Astrocyte (in vitro differentiated cells and primary cell): ENCODE measurements at places on chromosomes 3 and 15. TPM values are rescaled to one million over a fixed set of nuclear protein-coding genes. Genes with fewer than 3 reads are reported as not detected.

The ELL3 gene
- total RNA-seq: 3.2 and 3.8 TPM in 2 replicates

- H3K4me3 ChIP-seq: no peak overlapping the region
- H3K27me3 ChIP-seq: no peaks in the 10 kb centered on the region
- peaks cover 10% of the 10 kb centered on the region for H3K4me1 ChIP-seq
- no peak overlapping the region for H3K27ac ChIP-seq
Observed at GRCh38 chr3:14231145-14231990, 52.8 kb downstream of the LSM3 start.

The HIGD2B gene
- not detected in 2 replicates for total RNA-seq

- H3K27me3 ChIP-seq: no peaks in the 10 kb centered on the region
- no peaks in the 10 kb centered on the region for H3K36me3 ChIP-seq
- no peak overlapping the region for H3K27ac ChIP-seq
- peaks cover 5% of the 10 kb centered on the region for H3K4me1 ChIP-seq
Observed at GRCh38 chr3:108488631-108489030, 21.8 kb downstream of the MYH15 start.

DNA sequence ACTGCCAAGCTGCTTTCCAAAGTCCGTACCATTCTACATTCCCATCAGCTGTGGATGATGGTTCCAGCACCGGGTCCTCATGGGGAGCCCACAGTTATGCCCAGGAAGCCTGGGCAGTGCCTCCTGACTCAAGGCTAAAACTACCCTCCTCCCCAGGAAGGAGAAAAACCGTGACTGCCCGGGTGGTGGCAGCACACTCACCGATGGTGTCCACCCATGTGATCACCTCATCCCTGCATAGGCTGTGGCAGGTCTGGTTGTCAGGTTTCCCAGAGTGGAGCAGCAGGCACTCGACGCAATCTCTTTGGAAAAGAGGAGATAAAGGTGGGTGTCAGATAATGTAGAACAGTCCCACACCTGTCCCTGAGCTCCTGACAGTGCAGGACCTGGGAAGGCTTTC is 38.6 kb downstream of the UMPS start:
- H3K27me3 ChIP-seq: no peaks in the 10 kb centered on the region
- H3K36me3 ChIP-seq: peaks cover 18% of the 10 kb centered on the region
- no peak overlapping the region for H3K27ac ChIP-seq
- peaks cover 18% of the 10 kb centered on the region for H3K4me1 ChIP-seq
- no peak for DNase-seq
- H3K4me3 ChIP-seq: no peak overlapping the region

DNA sequence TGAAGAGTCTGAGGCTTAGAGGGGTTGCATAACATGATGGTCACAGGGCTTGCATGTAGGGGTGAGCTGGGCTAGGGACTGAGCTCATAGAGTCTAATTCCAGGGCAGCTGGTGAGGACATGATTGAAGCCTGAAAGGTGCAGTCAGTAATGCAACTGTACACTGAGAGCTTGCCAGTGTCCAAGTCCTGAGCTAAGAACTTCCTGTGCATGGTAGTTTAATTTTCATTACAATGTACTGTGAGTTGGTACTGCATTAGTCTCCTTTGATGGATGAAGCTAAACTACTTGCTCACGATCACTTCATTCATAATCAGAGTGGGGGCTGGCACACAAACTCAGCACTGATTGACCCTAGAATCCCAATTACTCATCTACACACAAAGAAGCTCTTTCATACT is 156.4 kb upstream of the CRBN start:
- no peak overlapping the region for H3K27ac ChIP-seq
- H3K4me1 ChIP-seq: no peaks in the 10 kb centered on the region
- DNase-seq: no peak
- no peaks in the 10 kb centered on the region for H3K36me3 ChIP-seq

- DNase-seq: no peak
- H3K27me3 ChIP-seq: no peaks in the 10 kb centered on the region
- no peak overlapping the region for H3K4me3 ChIP-seq
Observed at GRCh38 chr15:58746174-58746573, 3.3 kb downstream of the ADAM10 start.

DNA sequence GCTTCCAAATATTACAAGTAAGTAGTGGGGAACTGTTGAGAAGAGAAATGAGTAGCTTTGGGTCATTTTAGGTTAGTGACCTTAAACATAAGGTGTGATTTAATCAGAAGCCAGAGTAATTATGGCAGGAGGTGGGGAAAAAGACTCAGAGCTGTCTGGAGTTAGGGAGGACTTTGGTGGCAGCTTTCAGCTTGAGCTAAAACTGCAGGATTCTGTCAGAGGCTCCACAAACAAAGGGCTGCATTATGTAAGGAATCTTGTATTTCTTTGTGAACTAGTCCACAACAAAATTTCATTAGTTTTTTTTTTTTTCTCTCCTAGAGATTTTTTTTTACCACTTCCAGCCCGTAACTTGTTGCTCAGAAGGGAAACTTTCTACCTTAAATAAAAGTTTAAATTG is 345.3 kb downstream of the TIGIT start:
- H3K27ac ChIP-seq: no peak overlapping the region
- no peaks in the 10 kb centered on the region for H3K4me1 ChIP-seq
- no peak for DNase-seq
- H3K27me3 ChIP-seq: no peaks in the 10 kb centered on the region
- no peak overlapping the region for H3K4me3 ChIP-seq

DNA sequence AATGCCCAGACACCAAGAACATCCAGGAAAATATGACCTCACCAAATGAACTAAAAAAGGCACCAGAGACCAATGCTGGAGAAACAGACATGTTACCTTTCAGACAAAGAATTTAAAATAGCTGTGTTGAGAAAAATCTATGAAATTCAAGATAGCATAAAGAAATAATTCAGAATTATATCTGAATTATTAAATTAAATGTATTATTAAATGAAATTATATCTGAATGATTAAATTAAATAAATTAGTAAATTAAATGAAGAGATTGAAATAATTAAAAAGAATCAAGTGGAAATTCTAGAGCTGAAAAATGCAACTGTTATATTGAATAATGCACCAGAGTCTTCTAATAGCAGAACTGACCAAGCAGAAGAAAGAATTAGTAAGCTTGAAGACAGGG is 279.2 kb upstream of the SATB1 start:
- no peaks in the 10 kb centered on the region for H3K4me1 ChIP-seq
- no peaks in the 10 kb centered on the region for H3K36me3 ChIP-seq
- H3K27ac ChIP-seq: no peak overlapping the region
- H3K27me3 ChIP-seq: no peaks in the 10 kb centered on the region
- DNase-seq: no peak

DNA sequence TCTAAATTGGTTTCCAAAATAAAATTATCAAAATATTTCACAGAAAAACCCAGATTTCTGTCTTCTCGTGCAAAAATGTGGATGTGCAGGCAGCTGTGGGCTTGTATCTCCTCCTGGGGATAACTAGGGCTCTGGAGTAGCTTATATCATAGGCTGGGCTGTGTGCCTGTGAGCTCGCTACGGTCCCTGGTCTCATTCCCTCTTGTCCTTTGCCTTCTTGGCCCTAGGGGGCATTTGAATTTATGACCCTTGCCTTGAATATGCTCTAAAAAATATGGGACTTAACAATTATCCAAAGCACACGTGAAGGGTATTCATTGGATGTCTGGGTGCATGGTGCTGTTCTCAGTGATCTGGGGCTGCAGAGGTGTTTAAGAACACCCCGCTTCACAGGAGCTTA is 132.6 kb downstream of the PDZRN3 start:
- no peaks in the 10 kb centered on the region for H3K36me3 ChIP-seq
- no peak overlapping the region for H3K4me3 ChIP-seq
- DNase-seq: no peak
- H3K27ac ChIP-seq: no peak overlapping the region

DNA sequence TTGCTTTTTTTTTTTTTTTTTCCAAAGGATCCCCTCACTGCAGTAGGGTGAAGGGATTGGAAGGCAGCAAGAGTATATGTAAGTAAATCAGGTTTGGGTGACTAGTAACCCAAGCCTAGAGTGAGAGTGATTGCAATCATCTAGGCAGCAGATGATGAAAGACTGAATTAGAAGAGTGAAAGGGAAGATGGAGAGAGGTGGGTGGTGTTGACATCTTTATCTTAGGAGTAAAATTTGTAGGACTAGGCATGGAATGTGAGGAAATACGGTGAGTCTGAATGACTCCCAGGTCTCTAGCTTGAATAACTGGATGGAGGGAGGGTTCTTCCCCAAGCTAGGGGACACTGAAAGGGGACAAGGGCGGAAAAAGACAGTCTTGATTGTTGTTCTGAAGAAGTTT is 63.4 kb downstream of the TPRG1 start:
- no peak overlapping the region for H3K27ac ChIP-seq
- H3K4me1 ChIP-seq: no peaks in the 10 kb centered on the region
- DNase-seq: no peak
- no peak overlapping the region for H3K4me3 ChIP-seq

DNA sequence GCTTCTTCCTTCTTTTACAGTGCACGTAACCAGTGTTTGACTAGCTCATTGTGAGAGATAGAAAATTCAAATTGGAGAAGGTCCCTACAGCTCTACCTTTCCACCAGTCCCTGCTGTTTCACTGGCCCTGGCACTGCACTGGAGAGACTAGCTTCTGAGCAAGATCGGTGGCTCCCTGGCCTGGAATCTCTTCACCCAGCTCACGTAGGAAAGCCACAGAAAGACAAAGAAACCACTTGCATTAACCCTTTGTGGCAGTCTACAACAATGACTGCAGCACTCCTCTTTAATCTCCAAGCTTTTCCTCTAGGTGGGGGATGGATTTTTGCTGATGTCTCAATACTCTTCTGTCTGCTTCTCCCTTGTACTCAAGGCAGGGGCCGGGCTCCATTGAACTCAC is 155.9 kb downstream of the PEX5L start:
- H3K27ac ChIP-seq: no peak overlapping the region
- no peak overlapping the region for H3K4me3 ChIP-seq
- peaks cover 3% of the 10 kb centered on the region for H3K27me3 ChIP-seq
- no peak for DNase-seq

- no peak overlapping the region for H3K27ac ChIP-seq
- no peaks in the 10 kb centered on the region for H3K4me1 ChIP-seq
Observed at GRCh38 chr15:81014446-81015093, 13.8 kb downstream of the TLNRD1 start.

DNA sequence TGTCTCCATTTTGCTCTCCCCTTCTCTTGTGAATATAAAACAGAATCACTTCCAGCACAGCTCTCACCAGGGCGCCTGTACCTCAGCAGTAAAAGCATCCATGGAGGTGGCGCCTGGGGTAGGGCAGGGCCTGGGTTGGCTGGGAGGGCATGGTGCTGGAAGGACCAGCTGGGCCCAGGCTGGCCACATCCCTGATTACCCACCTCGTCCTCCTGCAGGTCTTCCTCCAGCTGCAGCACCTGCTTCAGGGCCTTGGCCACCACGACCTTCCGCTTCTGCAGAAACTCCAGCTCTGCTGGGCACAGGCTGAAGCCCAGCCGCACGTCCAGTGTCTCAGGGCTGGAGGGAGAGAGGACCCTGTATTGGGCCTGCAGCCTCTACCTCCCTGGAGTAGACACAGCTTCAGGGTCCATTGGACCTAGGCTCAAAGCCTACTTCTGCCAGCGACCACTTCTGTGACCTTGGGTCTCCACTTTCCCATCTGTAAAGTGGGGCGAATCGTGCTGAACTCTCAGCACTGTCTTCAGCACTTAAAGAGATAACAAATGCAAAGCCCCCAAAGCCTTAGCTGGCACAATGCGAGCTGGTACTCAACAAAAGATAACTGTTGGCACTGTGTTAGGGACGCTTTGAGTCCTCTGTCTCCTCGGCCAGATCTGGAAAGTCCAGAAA is 23.8 kb downstream of the PLA2G4E start:
- H3K4me3 ChIP-seq: no peak overlapping the region
- no peak for DNase-seq
- no peak overlapping the region for H3K27ac ChIP-seq
- no peaks in the 10 kb centered on the region for H3K36me3 ChIP-seq

GRCh38 chr15:62452667-62453066 is 287.6 kb upstream of the C2CD4B start:
- H3K4me3 ChIP-seq: no peak overlapping the region
- H3K27ac ChIP-seq: no peak overlapping the region
- no peaks in the 10 kb centered on the region for H3K27me3 ChIP-seq
- H3K4me1 ChIP-seq: peaks cover 40% of the 10 kb centered on the region
- no peak for DNase-seq

DNA sequence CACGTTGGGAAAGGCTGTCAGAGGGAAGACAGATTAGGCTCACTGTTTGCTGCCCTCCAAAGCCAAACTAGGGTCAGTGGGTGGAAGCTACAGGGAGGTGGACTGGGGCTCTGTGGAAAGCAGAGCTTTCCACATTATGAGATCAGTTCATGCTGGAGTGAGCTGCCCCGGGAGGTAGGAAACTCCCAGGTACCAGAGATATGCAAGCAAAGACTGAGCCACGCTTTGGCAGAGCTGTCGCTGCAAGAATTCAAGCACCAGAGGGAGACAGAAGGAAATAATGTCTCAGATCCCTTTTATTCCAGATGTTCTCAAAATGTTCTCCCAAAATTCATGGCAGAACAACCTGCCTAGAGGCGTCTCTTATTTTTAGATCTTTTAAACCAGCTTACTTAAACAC is 286.6 kb downstream of the WDR72 start:
- no peak overlapping the region for H3K27ac ChIP-seq
- no peaks in the 10 kb centered on the region for H3K27me3 ChIP-seq
- no peaks in the 10 kb centered on the region for H3K36me3 ChIP-seq

GRCh38 chr3:8578282-8578681 is 66.3 kb downstream of the SSUH2 start:
- peak; percentile 46 for DNase-seq
- H3K36me3 ChIP-seq: no peaks in the 10 kb centered on the region
- H3K4me1 ChIP-seq: peaks cover 25% of the 10 kb centered on the region

DNA sequence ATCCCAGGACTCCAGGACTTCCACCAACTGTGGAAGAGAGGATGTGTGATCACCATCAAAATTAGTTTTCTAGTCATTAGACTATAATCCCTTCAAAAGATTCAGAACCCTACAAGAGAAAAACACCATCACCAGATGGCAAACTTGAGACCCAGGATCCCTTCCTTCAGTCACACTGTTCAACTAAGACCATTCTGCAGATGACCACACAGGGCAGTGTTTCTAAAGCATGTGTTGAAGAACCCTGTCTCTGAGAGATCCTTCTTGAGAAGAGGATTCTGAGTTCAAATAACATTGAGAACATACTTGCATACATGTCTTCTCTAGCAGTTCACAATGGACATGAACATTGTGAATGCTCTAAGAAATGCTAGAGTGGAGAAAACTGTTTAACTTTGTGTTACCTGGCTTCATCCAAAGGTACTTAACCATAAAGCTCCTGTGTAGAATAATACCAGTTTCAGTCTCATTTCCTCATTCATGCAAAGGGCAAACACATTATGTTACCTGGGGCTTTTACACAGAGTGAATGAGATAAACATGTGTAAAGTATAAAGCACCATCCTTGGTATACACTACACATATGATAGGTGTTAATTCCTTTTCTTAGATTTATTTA is 2.4 kb upstream of the ADGRG7 start:
- peaks cover 6% of the 10 kb centered on the region for H3K27me3 ChIP-seq
- no peaks in the 10 kb centered on the region for H3K36me3 ChIP-seq
- H3K27ac ChIP-seq: no peak overlapping the region
- H3K4me3 ChIP-seq: no peak overlapping the region
- H3K4me1 ChIP-seq: peaks cover 3% of the 10 kb centered on the region

DNA sequence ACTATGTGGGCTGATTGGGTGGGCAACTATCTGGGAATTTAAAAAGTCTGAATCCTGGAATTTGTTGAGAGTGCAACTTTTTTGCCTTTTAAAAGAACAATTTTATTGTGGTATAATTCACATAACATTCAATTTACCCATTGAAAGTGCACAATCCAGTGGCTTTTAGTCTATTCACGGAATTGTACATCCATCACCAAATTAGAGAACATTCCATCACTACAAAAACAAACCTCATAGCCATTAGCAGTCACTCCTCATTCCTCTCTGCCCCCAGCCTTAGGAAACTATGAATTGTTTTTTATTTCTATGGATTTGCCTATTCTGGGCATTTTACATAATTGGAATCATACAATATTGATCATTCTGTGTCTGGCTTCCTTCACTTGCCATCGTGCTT is 101.8 kb upstream of the ALDH1A3 start:
- peak; percentile 79 for DNase-seq
- no peaks in the 10 kb centered on the region for H3K27me3 ChIP-seq
- H3K4me3 ChIP-seq: no peak overlapping the region
- H3K4me1 ChIP-seq: no peaks in the 10 kb centered on the region
